Esophagus squamous epithelium (tissue), 5 donors: ENCODE measurements at places on chromosomes 11 and 22. TPM values are rescaled to one million over a fixed set of nuclear protein-coding genes. Genes with fewer than 3 reads are reported as not detected.

DNA sequence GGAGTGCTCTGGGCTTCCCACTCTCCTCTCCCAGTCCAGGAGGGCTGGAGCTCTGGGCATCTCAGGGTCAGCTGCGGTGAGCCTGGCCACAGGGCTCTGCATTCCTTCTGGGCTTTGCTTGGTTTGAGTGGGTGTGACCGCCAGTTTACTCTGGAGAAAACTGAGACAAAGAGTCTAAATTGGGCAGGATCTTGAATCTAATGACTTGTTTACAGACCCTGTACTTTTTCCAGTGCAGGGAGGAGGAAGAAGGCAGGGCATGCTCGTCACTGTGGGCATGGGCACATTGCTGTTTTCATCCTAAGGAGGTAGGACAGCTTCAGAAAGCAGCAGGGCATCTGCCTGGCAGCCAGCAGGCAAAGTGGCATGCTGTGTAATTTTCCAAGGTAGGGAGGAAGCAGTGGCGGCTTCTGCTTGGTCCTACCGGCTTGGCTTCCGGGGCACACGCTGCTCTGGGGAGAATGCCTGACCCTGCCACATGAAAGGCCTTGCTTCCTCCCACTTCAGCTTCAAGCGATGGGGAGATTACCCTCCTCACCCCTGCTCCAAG is 22.9 kb downstream of the FLI1 start:
- peak overlapping the region; percentile 48 for H3K27ac ChIP-seq
- H3K27me3 ChIP-seq, result no peaks in the 10 kb centered on the region
- no peak for DNase-seq
- no peaks in the 10 kb centered on the region for H3K36me3 ChIP-seq

Gene E2F8
- 4.7 TPM for total RNA-seq

GRCh38 chr11:11010624-11011127 is 152.8 kb upstream of the ZBED5 start:
- H3K27me3 ChIP-seq, result no peaks in the 10 kb centered on the region
- H3K4me1 ChIP-seq, result peaks cover 6% of the 10 kb centered on the region
- H3K27ac ChIP-seq, result no peak overlapping the region
- no peak overlapping the region for H3K4me3 ChIP-seq
- H3K36me3 ChIP-seq, result no peaks in the 10 kb centered on the region

DNA sequence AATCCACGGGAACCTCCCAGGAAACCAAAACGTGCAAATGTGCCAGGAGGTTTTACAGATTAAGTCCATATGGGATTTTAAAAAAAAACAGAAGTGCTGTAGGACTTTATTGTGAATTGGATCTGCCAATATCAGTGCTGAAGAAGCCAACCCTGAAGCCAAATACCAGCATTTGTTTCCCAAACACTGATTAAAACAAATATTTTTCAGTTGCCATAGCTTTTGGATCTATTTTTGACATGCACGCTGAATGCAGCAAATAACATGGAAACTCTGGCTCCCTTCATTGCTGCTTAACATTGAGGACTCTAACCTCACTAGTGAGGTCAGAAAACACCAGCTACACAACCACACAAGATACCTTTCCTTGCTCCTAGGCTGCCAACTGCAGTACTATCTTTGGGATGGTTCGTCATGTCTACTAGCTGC is 28.4 kb upstream of the SIK2 start:
- no peaks in the 10 kb centered on the region for H3K36me3 ChIP-seq
- peaks cover 13% of the 10 kb centered on the region for H3K4me1 ChIP-seq
- DNase-seq, result no peak
- no peaks in the 10 kb centered on the region for H3K27me3 ChIP-seq
- H3K4me3 ChIP-seq, result no peak overlapping the region

Gene ALKBH8
- total RNA-seq, result 8.5 TPM

GRCh38 chr11:74018331-74019005 is 9.6 kb upstream of the UCP3 start:
- H3K27me3 ChIP-seq, result no peaks in the 10 kb centered on the region
- H3K27ac ChIP-seq, result peak overlapping the region; percentile 76
- DNase-seq, result no peak
